ENCODE measurements at places on chromosomes 3 and 15.

- no peak for DNase-seq
Observed at GRCh38 chr15:65006876-65007275, 17.2 kb upstream of the SPG21 start.

DNA sequence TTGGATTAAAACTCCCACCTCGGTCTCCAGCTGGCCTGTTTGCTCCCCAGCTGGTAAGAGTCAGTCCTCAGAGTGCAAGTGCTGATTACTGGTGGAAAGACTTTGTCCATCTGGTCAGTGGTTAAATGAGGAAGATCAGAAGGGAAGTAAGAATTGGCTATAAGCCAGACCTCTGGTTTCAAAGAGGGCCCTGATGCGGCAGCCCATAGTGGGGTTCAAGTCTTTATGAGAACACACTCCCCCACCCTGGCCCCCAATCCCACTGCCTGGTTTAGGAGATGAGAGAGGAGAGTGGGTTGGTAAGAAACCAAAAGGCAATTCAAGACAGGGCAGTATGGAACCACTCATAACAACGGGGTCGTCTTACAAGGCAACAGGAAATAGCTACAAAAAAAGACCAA, 65.0 kb downstream of the FRMD4B start:
- DNase-seq: no peak

- no peak for DNase-seq
Observed at GRCh38 chr3:196962108-196962929, 6.3 kb downstream of the PIGZ start.

- no peak for DNase-seq
Observed at GRCh38 chr3:164467007-164467406, 611.3 kb downstream of the SI start.

DNA sequence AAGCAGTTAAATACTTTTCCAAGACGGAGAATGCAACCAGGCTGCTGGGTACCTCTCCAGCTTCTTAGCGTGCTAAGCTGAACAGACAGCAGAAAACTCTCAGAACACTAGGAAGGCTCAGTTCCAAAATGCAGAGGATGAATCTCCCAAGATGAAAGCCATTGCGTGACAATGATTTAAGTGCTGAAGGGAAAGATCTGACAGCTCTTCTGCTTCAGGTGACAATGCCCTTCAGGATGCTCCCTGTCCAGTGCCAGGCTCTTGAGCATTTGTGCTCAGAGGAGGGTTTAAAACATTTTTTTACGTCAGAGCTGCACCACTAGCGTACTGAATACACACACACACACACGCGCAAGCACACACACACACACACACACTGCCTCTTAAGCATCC, 26.3 kb downstream of the ARHGEF3 start:
- DNase-seq: no peak

GRCh38 chr3:147497286-147497685, 88.1 kb downstream of the ZIC1 start:
- DNase-seq: peak; percentile 90

DNA sequence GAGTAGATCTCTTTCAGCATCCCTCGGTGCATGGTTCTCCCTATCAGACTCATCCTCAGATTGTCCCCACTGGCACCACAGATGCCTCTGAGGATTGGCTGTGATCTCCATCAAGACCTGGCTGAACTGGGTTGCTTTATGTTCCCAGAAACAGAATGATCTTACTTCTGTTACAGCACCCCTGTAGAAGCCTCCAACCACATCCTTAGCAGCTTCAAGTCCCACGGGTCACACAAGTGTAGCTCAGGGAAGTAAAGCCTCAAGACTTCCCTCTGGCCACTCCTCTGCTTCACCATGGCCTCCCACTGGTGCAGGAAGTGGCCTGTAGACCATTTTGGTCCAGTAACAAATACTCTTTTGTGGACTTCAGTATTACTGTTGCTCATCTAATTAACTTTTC, 566.4 kb upstream of the SUCLG2 start:
- DNase-seq: no peak

DNA sequence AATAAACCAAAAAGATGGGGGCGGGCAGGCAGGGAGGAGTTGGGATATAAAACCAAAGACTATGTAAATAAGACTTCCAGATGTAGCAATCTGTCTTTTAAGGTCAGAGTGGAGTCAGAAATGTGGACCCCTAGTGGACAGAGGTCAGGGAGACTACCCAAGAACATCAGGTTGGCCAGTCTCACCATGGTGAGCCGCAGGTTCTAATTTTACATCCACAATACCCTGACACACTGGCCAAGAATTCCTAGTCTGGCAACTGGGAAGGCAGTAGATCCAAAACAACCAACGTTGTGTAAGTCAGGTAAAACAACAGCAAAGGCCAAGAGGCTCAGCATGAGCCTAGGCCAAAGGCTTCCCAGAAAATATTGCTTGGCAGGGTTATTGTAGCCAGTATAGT, 203.4 kb downstream of the FOXP1 start:
- no peak for DNase-seq

DNA sequence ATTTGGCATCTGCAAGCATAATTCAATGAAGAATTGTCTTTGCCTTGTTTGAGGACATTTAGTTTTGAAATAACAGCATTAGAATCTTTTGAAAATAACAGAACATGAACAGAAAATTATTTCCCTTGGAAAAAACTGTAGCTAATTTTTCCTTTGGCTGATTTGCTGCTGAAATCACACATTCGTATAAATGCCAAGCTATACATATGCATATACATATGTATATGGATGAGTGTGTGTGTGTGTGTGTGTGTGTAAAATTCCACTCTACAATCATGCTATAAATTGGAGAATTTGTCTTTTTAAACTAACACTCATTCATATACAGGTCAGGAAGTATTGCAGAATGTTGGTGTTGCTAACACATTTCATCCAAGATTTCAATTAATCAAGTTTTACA, 57.9 kb downstream of the SAMMSON start:
- no peak for DNase-seq

DNA sequence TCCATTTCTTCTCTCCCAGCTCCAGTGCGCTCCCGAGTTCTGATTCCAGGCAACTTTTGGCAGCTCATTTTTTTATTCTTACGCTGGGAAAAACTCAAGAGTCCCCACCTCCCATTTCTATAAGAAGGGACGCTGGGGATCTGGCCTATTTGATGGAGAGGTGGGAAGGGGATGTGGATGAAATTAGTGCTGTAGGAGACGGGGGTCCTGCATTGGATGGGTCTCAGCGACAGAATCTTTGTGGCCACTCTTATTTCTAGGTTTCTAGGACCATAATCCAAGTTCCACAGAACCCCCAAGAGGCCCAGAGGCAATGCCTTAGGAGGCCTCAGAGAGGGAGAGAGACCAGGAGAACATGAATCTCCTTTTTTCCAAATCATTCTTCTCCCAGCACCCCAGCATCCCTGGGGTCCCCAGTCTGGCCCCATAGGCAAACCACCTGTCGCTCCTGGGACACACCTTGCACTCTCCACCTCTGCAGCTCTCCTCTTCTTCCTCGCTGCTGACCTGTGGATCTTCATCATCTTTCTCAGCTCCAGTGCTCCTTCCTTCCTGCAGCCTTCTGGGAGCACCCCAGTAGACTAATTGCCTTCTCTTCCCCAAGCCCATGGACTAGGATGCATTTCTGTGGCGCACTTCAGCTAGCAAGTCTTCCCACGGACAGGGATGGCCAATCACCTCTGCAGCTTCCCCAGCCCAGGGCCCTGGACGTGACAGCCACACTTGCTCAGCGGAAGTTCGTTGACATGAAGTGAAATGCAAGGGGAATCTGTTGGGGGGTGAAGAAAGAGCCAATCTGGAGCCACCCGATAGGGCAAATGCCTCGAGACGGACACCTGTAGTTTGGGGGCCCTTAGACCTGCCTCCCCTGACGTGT, 100.1 kb upstream of the ALDH1A3 start:
- no peak for DNase-seq

- DNase-seq: no peak
Observed at GRCh38 chr3:73215901-73216300, 154.4 kb downstream of the EBLN2 start.

DNA sequence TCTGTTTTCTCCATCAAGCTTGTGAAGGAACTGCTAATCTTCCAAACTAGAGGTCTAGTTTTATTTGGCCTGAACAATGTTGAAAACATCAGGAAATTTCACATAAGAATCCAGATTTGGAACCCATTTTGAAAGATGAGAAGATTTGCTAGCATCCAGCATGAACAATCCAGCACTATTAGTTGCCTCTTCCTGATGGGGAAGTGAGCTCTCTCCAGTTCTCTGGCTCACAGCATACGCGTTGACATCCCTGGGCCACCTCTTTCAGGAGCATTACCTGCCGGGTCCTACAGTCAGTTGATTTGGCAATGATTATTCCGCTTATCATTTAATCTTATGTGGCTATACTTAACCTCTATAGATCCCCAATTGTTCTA, 10.9 kb downstream of the GPR87 start:
- no peak for DNase-seq

DNA sequence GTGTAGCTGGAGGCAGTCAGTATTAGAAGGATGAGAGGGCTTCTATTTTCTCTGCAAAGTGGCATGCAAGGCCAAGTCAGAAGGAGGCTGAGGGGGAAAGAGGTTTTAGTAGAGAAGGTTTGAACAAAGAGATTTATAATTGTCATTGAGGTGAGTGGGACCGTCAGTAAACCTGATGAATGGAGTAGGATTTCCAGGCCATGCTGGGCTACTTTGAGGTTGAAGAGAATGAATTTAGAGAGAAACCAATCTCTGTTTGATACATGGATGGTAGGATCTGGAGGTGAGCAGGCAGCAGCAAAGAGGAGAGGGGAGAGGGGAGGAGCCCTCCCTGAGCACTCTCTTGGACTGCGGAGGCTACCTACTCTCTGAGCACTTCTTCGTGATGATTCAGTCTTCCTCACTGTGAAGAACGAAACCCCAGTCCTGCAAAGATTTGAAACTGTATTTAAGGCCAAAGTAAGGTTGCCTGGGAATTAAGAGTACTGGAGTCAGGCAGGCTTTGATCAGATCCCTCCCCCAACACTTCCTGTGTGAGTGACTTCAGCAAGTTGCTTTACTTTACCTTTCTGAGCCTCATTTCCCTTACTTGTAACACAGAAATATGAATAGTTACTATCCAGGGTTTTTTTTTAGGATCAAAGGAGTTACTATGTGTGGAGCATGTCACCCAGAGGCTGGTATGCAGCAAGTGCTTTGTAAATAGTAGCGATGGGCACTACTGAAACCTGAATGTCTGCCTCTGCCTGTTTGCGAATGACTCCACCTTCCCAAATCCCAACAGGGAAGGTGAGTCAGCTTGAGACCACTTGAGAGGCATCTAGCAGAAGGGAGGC, 75.8 kb downstream of the RPL39L start:
- DNase-seq: no peak

- DNase-seq: peak; percentile 7
Observed at GRCh38 chr3:115626006-115626409, 2.7 kb downstream of the GAP43 start.

DNA sequence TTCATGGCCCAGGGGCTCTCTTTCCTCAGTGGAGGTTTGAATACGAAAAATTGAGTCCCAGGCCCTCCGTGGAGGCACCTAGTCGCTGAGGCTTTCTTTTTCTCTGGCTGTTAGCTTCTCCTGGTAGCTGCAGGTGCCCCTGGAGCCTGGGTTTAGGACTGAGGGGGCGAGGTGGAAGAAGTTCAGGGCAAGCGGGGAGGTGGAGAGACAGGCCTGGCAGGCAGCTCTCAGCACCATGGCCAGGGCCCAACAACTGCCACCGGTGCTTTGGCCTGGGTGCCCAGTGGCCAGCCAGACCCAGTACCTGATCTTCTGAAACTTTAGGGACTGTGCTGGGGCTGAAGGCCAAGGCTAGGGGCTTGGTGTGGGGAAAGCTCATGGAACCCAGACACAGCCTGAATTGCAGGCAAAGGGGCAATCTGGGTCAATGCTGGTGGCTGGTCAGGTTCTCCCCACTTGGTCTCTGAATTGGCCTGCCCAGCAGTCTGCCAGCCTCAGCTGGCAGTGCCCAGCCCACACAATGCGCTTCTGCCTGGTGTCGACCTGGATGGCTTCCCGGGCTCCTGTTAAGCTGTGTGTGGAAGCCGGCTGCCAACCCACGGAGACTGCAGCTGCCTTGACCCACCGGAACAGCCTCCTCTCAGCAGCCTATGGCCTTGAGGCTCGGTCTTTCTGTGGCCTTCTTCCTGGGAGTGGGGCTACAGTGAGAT, 30.3 kb upstream of the POLG start:
- no peak for DNase-seq

- no peak for DNase-seq
Observed at GRCh38 chr3:23389686-23390085, 186.6 kb downstream of the UBE2E2 start.

GRCh38 chr15:26365077-26365476, 407.8 kb downstream of the GABRB3 start:
- no peak for DNase-seq

DNA sequence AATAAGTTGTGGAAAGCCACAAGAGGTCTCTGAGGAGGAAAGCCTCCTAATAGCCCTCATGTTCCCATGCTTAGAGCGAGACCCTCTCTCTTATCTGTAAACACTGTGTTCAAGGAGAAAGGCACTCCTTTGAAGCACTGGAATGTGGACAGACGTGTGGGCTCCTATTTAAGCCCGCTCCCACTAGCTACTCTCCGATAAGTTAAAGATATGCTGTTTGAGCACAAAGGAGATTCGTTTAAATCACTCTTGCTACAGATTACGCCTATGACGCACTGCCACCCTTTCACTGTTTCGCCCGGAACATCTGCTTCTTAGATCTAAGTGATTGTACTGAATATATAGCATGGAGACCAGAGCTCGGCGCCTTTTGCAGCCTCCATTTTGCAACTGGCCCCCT, 57.8 kb upstream of the FAM3D start:
- DNase-seq: no peak

DNA sequence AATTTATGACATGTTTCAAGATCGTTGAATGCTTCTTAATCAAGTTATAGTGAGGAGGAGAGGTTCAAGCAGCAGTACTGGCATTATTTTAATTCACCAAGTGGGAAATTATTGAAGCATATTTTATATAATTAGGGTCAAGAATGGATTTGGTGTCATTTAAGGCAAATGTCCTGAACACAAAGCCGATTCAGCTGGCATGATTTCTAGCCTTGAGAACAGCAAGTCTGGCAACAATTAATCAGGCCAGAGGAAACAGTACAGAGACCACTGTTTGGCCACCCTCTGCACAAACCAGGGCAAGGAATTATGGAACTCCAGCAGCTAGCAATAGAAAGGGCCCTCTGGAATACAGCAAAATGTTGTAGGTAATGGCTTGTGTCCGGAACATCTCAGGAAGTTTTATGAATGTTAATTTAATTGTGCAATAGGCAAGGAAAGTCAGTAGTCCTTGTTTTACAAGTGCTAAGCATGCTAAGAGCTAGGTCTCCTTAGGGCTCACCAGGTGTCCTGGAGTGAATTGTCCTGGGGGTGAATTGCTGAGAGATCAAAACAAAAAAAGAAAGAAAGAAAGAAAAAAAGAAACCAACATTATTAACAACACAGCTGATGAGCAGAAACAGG, 38.7 kb upstream of the SNRK start:
- DNase-seq: no peak

DNA sequence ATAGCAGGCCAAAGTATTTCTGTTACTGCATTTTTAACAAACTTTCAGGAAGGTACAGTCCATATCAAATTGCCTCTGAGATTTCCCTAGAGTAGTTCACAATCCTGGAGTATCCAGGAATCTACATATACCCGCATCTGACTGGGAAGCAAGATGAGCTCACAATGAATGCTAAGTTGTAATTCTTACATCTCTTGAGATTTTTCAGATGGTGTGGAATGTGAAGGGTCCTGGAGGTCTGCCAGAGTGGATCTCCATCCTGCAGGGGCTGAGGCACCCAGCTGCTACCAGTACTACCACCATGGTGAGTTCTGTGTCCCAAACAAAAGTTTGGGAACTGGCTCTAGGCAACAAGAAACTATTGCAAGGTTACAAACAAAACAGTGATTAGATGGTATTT, 156.7 kb upstream of the CCDC54 start:
- peak; percentile 45 for DNase-seq

GRCh38 chr3:112333381-112334317, 693 bp downstream of the CD200 start:
- DNase-seq: peak; percentile 86

All from tongue (tissue), 3 donors.